ENCODE measurements at places on chromosomes 2 and 18.

DNA sequence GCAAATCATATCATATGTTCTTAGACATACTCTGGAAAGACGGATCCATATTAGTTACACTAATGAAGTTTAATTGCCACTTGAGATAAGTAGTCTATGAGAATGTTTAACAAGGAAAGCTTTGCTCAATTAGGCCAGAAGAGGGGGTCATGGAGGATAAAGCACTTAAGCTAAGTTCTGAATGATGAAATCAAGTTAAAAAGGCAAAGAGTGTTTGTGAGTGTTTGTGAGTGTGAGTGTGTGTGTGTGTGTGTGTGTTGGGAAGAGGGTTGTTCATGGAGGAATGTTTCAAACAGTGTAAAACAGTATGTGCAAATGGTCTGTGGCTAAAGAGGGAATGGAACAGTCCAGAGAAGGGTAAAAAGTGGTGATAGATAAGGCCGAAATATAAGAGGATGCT, 360.9 kb downstream of the ERBB4 start:
- no peak for DNase-seq

DNA sequence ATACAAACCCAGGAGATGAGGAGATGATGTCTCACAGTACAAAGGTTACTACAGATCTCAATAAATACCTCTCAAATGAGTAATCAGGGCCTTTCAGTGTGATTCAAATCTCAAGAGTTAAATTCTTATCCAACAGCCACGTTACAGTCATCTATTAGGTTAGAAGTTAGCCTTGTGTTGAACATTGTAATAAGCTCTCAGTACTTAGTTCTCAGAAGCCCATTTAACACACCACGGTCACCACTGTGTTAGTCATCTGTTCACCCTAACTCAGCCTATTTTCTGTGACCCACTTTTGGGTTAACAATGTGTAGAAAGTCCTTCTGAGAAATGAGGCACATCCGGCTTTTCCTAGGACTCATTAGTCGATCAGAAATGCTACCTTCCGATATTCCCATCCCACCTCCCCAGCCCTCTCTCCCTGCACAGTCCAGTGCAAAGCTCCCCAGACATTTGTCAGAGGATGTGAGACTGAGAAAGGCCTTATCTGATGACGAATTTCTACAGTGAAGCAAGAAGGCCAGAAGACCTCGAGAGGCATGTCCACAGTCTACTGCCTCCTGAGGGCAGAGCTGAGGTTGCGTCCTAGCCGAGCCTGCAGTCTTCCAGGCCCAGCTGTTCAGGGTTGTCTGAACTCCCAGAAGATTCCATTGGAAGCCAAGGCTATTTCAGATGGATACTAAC, 92.6 kb downstream of the ACTR2 start:
- no peak for DNase-seq

GRCh38 chr2:47656715-47657600, 126.0 kb upstream of the MSH6 start:
- no peak for DNase-seq

DNA sequence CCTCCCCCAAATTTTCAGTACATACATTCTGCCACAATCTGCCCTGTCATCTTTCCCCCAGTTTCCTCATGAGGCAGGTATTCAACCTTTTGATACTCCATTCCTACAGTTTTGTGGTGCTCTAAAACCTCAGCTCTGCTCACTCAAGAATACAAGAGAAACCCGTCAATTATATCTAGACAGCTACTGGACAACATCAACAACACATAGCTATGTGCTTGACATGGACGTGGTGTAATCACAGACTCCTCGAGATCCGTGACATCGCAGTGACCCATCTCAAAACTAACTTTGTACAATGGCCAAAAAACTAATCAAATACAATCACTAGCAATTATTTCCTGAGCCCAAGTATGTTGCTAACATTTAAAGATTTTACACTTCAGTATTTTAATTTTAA, 23.6 kb downstream of the WDSUB1 start:
- no peak for DNase-seq

GRCh38 chr2:45342-46130, 769 bp downstream of the FAM110C start:
- no peak for DNase-seq

GRCh38 chr18:78781601-78781960, 198.0 kb upstream of the SALL3 start:
- DNase-seq = no peak

- no peak for DNase-seq
Measured at GRCh38 chr2:176683618-176684111, 414.4 kb downstream of the MTX2 start.

DNA sequence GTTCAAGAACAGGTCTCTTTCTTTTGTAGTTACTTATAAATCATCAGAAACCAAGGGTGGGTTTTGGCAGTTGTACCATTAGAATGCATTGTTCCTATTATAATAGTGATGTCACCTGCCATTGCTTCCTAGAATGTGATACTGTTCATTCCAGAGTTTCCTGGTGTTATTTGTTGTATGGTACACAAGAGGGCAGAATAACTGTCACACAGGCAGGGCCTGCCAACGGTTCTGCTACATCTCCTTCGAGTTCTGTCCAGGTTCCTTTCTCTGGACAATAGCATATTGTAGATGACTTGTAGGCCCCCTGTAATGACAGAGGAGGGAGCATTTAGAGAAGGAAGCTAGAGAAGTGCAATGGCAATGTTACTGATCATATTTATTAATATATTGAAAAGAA, 98.3 kb downstream of the KLHL14 start:
- no peak for DNase-seq

- DNase-seq = no peak
Measured at GRCh38 chr2:67997528-67997900, 65.3 kb downstream of the C1D start.

- DNase-seq = no peak
Measured at GRCh38 chr18:51077217-51077616, 47.2 kb downstream of the SMAD4 start.

DNA sequence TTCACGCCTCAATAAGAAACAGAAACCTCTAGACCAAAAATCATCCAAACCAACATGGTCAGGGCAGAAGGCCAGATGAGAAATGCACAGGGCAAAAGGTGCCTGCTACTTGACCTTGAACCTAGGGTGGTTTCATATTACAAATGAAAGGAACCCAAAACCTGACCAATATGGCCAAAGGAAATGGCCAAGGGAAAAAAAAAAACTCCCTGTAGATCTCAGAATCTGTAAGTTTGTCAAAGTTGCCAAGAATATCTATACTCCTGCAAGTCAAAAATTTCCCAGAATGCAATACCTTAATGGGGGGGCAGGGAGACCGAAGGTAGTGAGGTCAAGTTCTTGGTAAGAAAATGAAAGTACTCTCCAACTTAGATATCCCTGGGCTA, 47.2 kb downstream of the HIBCH start:
- DNase-seq = no peak

Data from spleen (tissue), 13 donors.